ENCODE measurements at places on chromosomes 3 and 15. TPM values are rescaled to one million over a fixed set of nuclear protein-coding genes. Genes with fewer than 3 reads are reported as not detected.

DNA sequence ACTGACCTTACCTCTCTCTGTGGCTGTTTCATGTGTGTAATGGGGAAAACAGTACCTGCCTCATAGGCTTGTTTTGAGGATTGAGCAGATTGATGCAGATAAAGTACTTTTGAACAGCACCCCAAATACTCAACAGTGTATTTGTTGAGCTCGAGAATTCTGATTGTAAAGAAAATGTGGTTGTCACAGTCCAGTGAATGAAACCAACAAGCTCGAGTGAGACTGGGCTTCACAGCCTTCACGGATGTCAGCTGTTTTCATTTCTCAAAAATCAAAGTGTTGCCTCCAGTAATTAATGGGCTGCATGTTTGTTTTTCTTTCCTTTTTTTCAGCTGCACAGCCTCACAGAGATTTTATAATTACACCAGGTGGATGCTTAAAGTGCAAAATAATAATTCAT is 43.7 kb downstream of the PARP15 start:
- DNase-seq, result no peak
- H3K4me1 ChIP-seq, result no peaks in the 10 kb centered on the region
- no peak overlapping the region for H3K27ac ChIP-seq
- H3K4me3 ChIP-seq, result no peak overlapping the region
- H3K27me3 ChIP-seq, result no peaks in the 10 kb centered on the region
- H3K36me3 ChIP-seq, result no peaks in the 10 kb centered on the region

GRCh38 chr3:102112704-102113230 is 263.5 kb downstream of the NFKBIZ start:
- no peak overlapping the region for H3K4me3 ChIP-seq
- H3K27ac ChIP-seq, result no peak overlapping the region
- H3K4me1 ChIP-seq, result no peaks in the 10 kb centered on the region
- H3K27me3 ChIP-seq, result no peaks in the 10 kb centered on the region

- no peaks in the 10 kb centered on the region for H3K36me3 ChIP-seq
- peaks cover 5% of the 10 kb centered on the region for H3K4me1 ChIP-seq
- no peak overlapping the region for H3K27ac ChIP-seq
Observed at GRCh38 chr3:56145410-56145809, 322.9 kb downstream of the ERC2 start.

DNA sequence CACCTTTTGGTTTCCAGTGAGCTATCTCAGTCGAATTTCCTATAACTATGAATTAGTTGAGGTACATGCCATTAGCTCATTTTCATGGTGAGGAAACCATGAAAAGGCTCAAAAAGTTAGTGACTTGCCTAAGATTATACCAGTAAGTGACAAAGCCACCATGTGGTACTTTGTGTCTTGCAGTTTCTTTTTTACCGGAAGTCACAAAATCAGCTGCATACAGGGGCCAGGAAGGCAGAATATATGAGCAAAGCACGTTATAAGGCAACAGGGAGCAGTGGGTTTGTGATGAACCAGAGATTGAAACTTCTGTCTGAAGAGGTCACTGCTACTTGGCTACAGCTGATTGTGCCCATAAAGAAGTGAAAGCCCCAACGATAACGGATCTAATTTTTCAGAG is 50.3 kb downstream of the CMTM8 start:
- H3K36me3 ChIP-seq, result no peaks in the 10 kb centered on the region
- no peaks in the 10 kb centered on the region for H3K27me3 ChIP-seq
- no peaks in the 10 kb centered on the region for H3K4me1 ChIP-seq
- no peak overlapping the region for H3K4me3 ChIP-seq

DNA sequence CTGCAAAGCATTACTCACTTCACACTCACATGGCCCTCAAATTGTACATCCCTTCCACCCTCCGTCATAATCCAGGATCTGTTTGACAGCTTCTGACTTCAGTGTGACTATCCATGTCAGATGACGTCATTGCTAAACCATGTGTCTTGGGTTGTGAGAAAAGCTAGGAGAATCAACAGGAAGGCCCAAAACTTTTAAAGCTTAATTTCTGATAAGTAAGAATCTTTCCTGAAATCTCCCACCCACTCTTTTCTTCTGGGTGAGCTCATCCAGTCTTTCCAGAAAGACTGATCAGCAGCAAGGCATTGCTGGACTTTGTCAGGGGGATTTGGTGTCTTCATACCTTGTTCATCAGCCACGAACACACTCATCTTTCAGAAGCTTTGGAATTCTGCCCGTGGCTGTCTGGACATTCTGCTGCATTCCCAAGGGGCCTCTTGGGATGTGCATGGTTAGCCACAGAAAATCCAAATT is 11.5 kb upstream of the LMCD1 start:
- H3K27ac ChIP-seq, result peak overlapping the region; percentile 92
- H3K4me1 ChIP-seq, result peaks cover 75% of the 10 kb centered on the region
- peak; percentile 24 for DNase-seq
- no peak overlapping the region for H3K4me3 ChIP-seq

Gene SH3GL3
- 4.9 TPM for total RNA-seq

Gene OGG1
- total RNA-seq, result 23.0 TPM
